Cardiac septum (tissue), 1 donor: ENCODE measurements at places on chromosomes 7 and 10. TPM values are rescaled to one million over a fixed set of nuclear protein-coding genes. Genes with fewer than 3 reads are reported as not detected.
A peak's percentile ranks its signal among the peaks of the same experiment; 100 is the strongest.

NKX2-3 gene
- total RNA-seq: not detected

PHKG1 gene
- 15.3 TPM for total RNA-seq

HTR5A gene
- total RNA-seq: not detected

KAZALD1 gene
- 12.1 TPM for total RNA-seq

PDK4 gene
- 49.0 TPM for total RNA-seq

SEMA3D gene
- 1.9 TPM for total RNA-seq

MAGI2 gene
- total RNA-seq: 6.3 TPM

ELAPOR2 gene
- total RNA-seq: 8.9 TPM

BAMBI gene
- total RNA-seq: 46.6 TPM

HTR7 gene
- 0.16 TPM for total RNA-seq

DNA sequence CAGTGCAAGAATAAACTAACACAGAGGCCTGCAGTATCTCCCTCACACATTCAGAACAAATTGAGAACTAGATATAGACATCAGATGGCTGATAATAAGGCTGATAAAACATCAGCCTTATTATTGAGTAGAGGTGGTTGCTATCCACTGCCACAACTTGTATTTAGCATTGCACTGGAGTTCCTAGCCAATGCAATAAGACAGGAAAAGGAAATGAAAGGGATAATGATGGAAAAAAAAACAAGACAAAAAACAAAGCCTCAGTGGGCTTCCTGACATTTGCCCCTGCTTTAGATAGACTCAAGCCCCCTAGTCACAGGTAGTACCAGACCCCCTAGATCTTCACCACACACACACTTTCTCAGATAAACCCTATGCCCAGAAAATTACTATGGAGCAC is 33.2 kb upstream of the ELN start:
- no peak for DNase-seq

DNA sequence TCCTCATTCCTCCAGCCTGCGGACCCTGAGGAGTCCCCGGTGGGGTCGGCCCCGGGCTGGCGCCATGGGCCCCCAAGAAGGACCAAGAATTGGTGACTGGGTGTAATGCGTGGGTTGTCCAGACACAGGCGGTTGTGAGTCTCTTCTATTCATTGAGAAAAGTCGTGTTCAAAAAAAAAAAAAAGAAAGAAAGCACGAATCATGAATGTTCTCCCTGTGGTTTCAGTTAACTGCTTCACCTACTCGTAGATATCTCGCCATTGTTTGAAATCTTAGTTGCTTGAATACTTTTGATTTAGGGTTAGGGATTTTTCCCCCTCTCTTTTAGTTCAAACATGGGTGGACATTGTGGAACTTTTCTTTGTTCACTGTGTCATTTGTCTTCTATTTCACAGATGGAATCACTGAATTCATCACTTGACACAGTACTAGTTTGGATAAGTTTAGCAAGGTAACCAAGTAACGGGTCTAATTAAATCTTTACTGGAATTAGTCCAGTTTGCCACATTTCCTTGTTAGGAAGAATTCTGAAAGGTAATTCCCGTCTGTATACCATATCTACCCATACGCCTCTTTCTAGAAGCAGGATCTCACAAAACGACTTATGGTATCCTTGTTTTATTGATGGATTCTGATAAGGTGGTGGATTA is 775 bp downstream of the STARD3NL start:
- DNase-seq: no peak

DNA sequence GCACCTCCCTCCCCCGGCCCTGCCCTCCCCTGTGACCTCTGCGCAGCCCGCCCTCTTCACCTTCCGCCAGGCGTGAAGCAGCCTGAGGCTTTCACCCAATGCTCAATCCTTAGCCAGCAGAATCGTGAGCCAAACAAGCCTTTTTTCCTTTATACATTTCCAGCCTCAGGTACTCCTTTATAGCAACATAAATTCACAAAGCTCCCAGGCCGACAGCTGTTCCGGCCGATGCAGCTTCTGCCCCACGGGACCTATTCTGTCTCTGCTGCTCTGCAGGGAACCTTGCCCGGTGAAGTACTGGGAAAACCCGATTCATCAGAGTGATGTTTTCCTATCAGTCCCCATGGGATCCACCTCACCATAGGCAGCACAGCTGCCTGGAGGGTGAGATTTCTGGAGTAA is 87.4 kb downstream of the CHST15 start:
- peak; percentile 69 for DNase-seq

DNA sequence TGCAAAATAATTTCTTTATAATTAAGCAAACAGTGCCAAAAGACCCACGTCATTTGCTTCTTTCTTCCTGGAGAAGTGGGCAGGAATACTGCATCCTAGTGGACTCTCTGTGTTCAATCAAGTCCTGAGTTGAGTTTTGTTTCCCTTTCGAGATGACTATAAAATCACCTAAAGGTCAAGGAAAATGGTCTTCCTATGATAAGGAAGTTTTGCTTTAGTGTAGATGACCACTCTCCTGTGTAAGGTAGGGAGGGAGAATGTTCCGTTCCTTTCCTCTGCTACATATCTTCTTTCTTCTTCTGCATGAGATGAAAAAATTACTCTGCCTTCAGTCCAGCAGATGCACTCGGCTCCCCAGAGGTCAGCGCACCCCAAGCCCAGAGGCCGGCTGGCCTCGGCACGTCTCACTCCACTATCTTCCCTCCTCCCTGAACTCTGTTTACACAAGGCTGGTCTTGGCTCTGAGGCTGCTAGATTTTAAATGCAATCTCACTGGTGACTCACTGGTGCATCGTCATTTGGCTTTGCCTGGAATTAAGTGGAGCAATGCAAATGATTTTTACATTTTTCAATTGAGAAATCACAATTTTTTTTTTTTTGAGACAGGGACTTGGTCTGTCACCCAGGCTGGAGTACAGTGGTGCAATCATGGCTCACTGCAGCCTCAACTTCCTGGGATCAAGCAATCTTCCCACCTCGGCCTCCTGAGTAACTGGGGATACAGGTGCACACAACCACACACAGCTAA is 18.6 kb upstream of the VDAC2 start:
- peak; percentile 62 for DNase-seq

DNA sequence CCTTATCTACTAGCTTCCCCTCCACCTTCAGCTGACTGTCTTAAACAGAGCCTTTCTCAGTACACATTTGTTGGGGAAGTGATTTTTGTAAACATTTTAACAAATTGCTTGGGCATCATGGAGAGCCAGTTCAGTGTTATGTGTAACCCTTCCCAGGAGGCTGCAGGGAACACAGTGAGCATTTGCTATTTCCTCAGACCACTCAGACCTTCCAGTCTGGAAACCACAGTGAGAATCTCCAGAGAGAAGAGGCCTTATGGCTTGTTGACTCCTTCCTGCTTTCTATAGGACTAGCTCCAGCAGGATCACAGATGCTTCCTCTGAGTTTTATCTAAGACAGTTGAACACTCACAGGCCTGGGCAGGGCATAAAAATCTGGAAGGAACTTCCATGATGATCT is 409.8 kb upstream of the NPVF start:
- no peak for DNase-seq

GRCh38 chr7:29196191-29196590 is 1.6 kb downstream of the CHN2 start:
- no peak for DNase-seq

- no peak for DNase-seq
Measured at GRCh38 chr10:52703898-52704297, 68.7 kb downstream of the MBL2 start.

DNA sequence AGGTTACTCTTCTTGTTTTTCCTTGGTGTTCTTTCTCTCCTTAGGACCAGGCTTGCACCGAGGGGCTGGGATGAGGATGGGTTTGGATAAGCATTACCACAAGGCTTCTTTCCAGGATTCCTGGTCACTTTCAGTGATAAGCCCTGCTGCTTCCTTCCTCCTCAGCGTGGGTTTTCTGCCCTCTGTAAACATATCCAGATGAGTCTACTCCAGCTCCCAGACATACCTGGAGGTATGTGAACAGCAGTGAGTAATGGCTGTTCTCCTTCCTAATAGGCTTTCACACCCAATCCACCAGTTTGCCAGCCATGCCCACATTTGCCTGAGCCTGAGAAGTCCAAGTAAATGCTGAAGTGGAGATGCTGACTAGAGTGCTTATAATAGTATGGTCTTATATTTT is 229.8 kb upstream of the YAE1 start:
- DNase-seq: no peak

GRCh38 chr7:78769481-78770101 is 683.9 kb downstream of the MAGI2 start:
- DNase-seq: no peak

DNA sequence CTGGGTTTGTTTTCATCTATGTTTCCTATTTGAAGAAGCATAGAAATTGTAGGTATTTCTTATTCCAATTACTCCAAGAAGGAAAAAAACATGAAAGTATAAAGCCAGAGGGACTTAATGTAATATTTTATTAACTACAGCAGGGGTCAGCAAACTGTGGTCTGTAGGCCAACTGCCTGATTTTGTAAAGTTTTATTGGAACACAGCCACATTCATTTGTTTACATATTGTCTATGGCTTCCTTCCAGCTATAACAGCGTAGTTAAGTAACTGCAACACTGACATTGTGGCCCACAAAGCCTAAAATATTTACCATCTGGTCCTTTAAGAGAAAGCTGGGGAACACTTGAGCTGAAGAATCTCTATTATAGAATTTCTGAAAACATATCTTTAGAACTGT is 306.2 kb downstream of the BICC1 start:
- no peak for DNase-seq
